CD4-positive, alpha-beta T cell treated with Interleukin-6 at 100 ng/mL for 8 hours (primary cell): ENCODE measurements at places on chromosomes 6 and 20.

- DNase-seq = no peak
Observed at GRCh38 chr6:96194675-96195074, 178.9 kb downstream of the FUT9 start.

DNA sequence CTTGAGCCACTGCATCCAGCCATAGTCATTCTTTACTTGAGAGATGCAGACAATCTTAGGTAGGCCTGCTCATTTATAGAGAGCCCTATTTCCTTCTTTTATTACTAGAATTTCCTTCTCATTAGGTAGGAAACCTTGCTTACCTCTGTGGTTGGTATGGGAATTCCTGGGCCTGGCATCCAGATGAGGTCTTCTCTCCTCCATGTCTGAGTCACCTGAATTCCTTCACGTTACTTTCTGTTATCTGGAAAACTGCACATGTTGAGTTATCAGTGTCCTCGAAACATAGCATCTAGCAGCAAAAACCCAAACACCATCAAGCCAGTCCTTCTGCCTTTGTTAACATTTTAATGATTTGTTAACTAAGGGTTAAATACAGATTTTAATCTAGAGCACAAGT lies 2.2 kb downstream of the ZNFX1 start:
- no peak for DNase-seq

- DNase-seq = no peak
Observed at GRCh38 chr6:108862479-108863191, 14.4 kb downstream of the ARMC2 start.

- no peak for DNase-seq
Observed at GRCh38 chr6:105021399-105021798, 64.5 kb downstream of the LIN28B start.

DNA sequence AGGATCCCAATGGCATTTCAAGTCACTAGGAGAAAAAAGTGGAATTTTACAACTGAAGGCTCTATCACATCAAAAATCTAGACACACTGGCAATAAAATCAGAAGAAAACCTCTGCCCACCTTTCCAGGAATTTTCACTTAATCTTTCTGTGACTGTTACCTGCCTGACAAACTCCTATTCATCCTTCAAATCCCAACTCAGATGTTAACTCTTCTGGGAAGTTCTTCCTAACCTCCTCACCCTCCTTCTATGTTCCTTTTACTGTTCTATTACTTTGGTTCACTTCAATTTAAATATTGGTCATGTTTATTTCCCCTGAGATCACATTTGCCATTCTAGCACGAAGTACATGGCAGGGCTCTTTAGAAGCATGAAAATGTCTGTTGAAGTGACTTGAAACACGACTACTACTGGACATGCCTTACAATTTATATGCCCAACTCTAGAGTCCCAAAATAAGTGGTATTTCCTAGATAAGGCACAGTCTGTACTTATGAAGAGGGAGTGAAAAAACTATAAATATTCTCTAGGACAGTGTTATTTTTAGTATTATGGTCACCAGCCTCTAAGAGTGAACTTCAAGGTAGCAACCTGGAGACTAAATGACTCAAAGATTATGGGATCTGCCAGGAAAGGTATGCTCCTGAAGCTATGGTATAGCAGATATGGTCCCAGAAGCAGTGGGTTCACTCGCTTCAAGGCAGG lies 17.1 kb downstream of the CHD6 start:
- no peak for DNase-seq

- DNase-seq = no peak
Observed at GRCh38 chr20:33025318-33025876, 6.1 kb upstream of the BPIFB6 start.

GRCh38 chr6:12232821-12233220 lies 57.3 kb upstream of the EDN1 start:
- DNase-seq = no peak

GRCh38 chr20:61958773-61959700 lies 106.6 kb downstream of the TAF4 start:
- DNase-seq = no peak

DNA sequence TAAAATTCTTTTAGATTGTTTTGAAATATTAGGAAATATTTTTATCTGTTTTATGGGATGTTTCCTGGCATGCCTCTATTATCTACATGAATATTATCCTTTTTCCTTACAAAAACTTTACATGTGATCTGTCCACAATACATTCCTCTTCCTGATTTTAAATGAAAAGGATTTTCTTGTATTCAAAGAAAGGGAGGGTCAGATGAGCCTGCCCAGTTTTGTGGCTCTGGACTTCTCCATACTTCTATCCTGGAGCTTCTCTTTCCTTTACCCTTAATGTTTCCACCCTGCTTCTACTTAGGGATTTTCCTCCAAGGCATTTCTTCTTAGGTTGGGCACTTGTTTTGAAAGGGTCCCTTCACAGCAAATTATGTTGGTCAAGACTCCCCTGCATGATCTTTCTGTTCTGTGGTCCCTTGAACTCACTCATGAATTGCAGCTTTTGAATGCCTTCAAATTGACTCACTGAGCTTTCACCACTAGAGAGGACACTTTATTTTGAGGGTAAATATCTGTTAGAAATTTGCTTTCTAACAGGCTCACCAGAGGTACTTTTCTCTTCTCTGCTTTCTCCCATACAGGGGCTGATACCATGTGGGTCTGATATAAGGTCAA lies 104.9 kb downstream of the CENPW start:
- DNase-seq = no peak

DNA sequence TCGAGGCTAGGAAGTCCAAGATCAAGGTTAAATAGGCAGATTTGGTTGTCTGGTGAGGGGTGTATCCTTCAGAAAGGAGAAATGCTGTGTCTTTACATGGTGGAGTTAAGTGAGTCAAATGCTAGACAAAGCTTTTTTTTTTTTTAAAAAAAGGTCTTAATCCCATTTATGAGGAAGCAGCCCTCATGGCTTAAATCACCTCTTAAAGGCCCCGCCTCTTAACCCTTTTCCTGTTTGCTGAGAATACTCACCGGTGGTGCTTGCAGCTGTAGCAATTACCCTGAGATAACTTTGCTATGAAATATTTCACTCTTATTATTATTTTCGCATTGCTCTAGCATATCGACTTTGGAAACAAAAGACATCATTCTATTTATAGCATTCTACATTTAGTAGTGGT lies 30.8 kb downstream of the FBXO30 start:
- DNase-seq = no peak

- no peak for DNase-seq
Observed at GRCh38 chr20:5885866-5886265, 64.5 kb downstream of the TRMT6 start.

DNA sequence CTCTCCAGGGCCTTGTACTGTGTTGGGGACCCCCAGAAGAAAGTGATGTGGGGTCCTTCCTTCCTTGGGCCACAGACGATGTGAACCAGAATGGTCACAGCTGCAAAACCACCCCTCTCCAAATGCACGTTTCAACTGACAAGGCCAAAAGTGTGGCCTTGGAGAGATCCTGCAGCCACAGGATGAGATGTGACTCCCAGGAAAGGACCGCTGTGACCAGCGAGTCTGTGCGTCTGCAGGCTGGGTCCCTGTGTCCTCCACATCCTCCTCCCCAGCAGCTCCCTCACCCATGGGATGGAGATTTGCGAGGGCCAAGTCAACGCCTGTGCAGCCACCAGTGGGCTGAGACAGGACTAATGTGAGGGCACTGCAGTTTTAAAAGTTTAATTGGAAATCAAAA lies 247.0 kb downstream of the ERMARD start:
- DNase-seq = no peak

DNA sequence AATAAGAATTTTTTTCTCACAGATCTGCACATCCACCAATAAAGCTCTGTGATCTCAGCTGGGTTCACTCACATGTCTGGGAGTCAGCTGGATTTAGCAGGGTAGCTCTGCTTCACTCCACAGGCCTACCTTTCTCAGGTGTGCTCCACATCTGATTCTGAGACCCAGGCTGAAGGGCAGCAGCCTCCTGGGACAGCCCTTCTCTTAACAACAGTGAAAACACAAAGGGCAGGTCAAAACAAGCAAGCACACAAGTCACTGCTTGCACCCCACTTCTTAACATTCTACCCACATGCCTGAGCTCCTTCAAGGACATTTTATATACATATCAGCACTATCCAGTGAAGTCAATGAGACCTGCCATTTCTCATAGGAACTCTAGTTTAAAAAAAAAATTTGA lies 96.0 kb upstream of the MAP3K4 start:
- DNase-seq = no peak

DNA sequence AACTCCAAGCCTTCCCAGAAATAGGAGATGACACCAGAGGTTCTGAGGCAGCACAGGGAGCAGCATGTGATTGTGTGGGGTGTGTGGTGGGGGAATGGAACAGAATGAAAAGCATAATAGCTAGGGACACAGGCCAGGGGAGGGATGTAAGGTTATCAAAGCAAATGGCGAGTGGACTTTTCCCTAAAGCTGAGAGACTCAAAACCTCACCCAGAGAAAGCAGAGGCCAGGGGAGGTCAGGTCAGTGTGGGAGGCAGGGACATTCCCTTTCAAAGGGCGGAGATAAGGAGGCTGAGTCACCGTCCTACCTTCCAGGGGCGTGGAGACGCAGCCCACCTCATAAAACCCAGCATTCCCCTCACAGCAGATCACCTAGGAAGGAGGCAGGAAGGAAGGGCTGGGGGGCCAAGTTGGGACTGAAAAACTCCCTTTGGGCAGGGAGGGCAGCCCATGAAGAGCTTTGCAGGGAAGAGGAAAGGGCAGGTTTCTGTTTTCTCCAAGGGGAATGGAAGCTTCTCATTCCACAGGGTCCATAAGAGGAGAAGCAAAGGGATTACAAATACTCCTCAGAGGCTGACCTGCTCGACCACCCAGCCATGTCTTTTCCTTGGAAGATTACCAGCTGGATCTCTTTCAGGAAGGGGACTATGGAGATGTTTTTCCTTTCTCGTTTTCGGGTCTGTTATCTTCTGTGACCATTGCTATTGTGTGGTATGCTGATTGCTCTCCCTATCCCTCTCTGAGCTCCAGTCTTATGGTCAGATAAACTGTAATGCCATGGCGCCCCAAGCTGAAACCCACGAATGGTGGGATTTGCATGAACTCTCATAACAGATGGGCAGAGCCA lies 9.6 kb upstream of the LY6G5C start:
- DNase-seq = no peak

DNA sequence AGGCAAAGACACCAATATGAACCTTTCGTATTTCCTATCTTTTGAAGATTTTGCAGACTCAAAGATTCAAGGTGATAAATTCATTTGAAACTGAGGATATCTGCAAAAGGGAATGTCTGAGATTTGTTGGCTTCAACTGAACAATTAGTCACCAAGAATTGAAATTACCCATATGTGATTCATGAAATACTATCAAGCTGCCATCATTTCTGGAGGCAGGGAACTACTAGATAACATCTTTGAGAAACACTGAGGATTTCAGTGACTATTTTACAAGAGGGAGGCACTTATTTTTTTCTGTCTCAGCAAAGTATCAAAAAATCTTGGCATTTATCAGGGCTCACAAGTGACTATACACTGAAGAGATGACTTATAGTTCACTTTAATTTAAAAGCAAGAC lies 39.8 kb upstream of the MMS22L start:
- DNase-seq = no peak

- DNase-seq = no peak
Observed at GRCh38 chr6:169190144-169190584, 63.5 kb downstream of the THBS2 start.

DNA sequence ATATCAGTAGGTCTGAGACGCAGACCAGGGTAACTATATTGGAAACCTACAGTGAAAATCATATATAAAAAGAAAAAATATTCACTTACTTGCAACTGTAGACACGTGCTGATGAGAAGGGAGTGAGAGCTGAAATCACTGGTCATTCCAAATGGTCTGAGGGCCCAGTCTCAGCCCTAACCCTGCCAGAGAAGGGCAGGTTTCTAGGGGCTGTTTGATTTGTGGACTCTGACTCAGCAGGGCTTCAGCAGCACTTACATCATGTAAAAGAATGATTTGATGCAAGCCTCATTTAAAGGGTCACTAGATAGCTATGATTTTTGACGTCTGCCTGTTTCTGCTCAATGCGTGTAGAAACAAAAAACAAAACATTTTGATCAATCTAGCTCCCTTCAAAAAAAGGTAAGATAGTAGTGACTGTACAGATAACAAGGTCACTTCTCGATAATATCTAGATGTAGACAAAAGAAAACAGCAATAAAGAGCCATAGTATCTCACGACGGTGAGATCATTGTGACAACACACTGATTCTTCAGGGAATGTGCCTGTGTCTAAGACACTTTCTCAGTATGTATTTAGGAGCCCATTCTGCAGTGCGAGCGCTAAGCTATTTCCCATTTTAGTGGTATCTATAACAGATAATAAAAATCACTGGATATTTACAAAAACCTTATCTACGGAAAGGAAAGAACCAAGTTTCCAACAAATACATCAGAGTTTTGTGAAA lies 307.2 kb downstream of the HIVEP2 start:
- no peak for DNase-seq

GRCh38 chr6:65098349-65098748 lies 608.7 kb downstream of the EYS start:
- DNase-seq = no peak

DNA sequence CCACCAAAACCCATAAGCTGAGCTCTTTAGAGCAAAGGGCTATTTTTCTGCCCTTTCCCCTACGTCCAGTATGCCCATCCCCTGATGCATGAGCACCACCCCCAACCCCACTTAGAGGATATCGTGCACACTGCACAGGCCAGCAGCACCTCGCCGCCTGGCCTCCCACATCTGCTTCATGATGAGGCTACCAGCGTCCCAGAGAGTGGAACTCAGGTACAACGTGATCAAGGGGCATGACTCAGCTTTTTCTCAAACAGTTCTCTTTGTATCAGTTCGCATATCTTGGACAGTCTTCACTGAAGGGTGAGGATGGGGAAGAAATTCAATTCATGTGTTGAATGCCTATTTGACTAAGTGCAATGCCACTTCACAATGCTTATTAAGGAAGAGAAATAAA lies 81.9 kb upstream of the QKI start:
- DNase-seq = no peak

DNA sequence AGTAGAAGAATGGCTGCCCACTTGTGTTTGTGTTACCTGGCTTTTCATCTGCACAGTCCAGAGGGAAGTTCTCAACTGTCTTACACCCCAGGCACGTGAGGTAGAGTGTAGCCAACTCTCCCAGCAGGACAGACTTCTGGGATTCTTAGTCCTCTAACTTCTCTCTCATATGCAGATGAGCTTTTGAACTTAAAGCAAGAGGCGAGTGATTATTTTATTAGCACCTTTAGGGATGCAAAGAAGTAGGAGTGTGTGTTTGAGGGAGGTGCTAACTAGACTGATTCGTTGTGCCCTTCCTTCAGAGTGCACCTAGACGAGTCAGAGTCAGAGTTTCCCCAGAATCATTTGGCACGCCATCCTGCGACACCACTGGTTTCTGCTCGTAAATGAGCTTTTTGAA lies 10.8 kb downstream of the CDYL start:
- no peak for DNase-seq
